ENCODE measurements at places on chromosomes 2 and 18.

DNA sequence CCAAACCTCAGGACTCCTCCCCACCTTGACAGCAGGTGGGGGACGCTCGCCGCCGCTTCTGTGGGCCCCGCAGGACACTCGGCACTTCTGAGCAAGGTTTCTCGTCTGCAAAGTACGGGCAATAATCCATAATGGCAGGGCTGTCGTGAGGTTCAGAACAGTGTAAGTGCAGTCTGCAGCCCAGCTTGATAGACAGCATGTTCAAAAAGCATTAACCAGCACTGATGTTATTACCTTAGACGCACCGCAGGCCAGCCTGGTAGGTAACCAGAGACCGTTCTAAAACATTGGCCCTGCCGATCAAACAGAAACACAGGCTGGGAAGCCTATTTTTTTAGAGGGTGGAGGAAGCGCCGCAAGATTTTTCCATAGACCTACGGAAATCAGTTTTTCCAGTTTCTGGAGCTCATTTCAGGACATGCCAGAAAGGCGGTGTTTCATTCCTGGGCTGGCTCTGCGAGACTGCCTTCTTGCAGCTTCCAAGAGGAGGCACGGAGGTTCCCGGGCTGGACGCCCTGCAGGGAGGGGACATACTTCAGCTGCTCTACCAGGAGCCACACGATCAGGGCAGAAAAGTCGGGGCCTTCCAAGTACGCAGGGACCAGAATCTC, 148.7 kb downstream of the TPO start:
- no peak for DNase-seq

- peak; percentile 6 for DNase-seq
Measured at GRCh38 chr2:8680822-8681760, 765 bp upstream of the ID2 start.

GRCh38 chr18:41972067-41972925, 17.3 kb downstream of the PIK3C3 start:
- DNase-seq = no peak

DNA sequence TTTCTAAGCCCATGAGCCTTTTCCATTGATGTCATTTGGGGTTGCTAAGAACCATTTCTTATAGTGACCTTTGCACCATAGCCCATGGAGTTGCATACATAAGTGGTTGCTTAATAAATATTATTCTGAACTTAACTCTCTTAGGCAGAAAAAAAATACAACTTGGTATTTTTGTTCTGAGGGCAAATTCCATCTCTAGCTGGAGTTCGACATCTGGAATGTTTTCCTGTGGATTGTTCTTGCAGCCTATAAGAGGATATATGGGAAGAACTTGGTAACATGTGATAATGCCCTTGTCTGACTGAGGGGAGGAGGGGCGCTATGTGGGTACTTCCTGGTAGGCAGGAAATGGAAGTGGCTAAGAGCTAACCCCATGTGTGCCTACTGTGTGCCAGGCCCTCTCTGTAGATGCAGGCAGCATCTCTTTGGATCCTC, 20.7 kb downstream of the IGFBP2 start:
- DNase-seq = no peak

- no peak for DNase-seq
Measured at GRCh38 chr18:47881752-47882455, 48.6 kb downstream of the SMAD2 start.

GRCh38 chr2:45974762-45975408, 322.3 kb upstream of the EPAS1 start:
- no peak for DNase-seq

- DNase-seq = no peak
Measured at GRCh38 chr2:53701221-53701620, 66.4 kb upstream of the CHAC2 start.

GRCh38 chr2:69073928-69074570, 61.1 kb downstream of the ANTXR1 start:
- no peak for DNase-seq

DNA sequence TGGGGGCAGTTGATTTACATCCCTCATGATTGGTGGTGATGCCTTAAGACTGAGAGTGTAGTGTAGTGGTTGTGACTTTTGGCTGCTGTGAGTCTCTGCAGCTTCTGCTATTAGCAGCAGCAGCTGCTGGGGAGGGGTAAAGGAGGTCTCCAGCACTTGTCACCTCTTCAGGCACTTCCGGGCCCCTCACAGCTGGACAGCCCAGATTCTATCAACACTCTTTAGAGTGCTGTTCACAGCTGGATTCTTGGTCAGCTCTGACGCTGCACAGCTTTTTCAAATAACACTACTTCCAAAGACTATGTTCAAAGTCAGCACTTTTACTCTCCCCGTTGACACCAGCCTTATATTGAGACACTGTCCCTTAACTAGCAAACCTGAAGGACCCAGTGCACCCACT, 396.0 kb downstream of the MEIS1 start:
- DNase-seq = no peak

DNA sequence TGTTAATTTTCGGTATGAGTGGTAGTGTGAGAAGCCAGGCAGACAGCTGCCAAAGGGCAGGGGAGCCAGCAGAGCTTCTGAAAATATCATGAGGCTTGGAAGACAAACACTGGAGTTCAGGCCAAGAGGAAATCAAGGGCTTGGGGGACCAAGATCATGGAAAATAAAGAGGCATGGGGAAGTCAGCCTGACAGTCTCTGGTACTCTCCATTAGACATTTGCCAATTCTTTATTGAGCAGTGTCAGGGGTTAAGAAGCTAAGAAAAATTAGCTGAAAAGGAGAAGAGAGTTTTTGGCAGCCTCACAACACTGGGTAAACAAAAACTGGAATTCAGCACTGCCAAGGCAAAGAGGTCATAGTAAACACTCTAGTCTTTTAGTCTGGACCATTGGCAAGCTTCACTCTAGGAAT, 612.7 kb downstream of the EPHA4 start:
- peak; percentile 64 for DNase-seq

DNA sequence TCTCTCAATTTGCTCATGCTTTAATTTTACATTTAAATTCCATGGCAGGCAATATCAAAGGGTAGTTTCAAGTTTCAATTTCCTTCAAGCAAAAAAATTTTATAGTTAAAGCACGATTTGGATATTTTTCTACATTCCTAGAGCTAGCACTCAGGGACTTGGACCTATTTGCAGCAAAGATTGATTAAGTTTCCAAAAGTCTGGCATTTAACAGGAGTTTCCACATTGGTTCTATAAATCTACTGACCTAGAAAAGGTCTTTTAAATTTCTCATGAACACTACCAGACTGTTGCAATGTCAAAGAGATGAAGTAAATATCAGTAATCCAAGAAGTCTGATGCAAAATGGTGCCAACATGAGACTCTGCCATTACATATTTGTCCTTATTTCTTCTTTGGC, 253.7 kb upstream of the LINC00305 start:
- no peak for DNase-seq

- no peak for DNase-seq
Measured at GRCh38 chr18:8812631-8813030, 107.3 kb downstream of the MTCL1 start.

DNA sequence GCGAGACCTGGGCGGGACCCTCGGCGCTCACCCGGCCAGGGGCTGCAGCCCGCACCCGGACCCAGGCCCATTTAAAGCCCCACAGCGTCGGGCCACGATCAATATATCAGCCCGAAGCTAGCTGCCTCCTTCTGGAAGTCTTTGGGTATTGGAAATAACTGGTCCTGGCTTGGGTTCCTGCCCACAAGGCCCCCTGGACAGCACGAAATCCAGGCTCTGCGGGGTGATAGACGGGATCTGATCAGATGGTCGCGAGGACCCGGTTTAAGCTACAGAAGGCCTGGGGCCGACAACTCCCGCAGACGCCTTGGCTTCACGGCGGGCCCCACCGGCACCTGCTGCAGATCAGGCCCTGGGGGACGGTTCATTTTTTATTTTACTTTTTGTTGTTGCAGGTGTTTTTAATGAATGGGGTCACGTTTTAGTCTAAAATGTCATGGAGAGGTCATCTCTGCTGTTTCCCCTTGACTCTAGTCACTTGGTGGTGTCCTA, 362 bp upstream of the PSTPIP2 start:
- no peak for DNase-seq

GRCh38 chr2:69789175-69789721, 40.2 kb upstream of the GMCL1 start:
- no peak for DNase-seq

- no peak for DNase-seq
Measured at GRCh38 chr2:239300871-239301735, 99.7 kb downstream of the HDAC4 start.

GRCh38 chr2:46462936-46463335, 16.4 kb upstream of the TMEM247 start:
- DNase-seq = no peak

GRCh38 chr2:57888463-57888862, 158.1 kb upstream of the VRK2 start:
- DNase-seq = no peak

DNA sequence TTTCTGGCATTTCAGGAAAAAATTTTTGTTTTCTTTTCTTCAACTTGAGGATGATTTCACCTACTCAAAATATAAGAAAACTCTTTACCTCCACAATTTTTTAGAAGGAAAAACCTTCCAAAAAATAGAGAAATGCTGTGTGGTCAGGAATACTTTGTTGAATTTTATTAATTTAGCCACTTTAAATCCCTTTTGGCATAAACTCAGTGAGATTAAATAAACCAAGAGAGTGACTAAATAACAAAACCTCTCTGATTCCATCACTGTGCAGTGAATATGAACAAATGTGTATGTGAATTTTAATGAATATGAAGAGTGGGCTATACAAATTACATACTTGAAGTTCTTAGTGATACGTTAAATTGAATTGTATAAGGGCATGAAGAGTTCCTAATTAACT, 25.8 kb upstream of the CYTIP start:
- DNase-seq = no peak

- peak; percentile 24 for DNase-seq
Measured at GRCh38 chr18:51196118-51196810, 1.2 kb downstream of the MEX3C start.

- no peak for DNase-seq
Measured at GRCh38 chr2:53455094-53455493, 312.5 kb upstream of the CHAC2 start.

DNA sequence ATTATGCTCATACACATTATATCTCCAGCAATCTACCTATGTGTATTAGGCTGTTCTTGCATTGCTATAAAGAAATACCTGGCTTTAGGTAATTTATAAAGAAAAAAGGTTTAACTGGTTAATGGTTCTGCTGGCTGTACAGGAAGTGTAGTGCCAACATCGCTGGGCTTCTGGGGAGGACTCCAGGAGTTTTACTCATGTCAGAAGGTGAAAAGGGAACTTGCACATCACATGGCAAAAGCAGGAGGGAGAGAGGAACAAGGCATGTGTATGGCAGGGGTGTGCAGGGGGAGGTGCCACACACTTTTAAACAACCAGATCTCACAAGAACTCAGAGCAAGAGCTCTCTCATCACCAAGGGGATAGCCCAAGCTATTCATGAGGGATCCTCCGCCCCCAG, 715.4 kb upstream of the ZEB2 start:
- no peak for DNase-seq

GRCh38 chr18:21664069-21664468, 40.5 kb downstream of the ABHD3 start:
- no peak for DNase-seq

DNA sequence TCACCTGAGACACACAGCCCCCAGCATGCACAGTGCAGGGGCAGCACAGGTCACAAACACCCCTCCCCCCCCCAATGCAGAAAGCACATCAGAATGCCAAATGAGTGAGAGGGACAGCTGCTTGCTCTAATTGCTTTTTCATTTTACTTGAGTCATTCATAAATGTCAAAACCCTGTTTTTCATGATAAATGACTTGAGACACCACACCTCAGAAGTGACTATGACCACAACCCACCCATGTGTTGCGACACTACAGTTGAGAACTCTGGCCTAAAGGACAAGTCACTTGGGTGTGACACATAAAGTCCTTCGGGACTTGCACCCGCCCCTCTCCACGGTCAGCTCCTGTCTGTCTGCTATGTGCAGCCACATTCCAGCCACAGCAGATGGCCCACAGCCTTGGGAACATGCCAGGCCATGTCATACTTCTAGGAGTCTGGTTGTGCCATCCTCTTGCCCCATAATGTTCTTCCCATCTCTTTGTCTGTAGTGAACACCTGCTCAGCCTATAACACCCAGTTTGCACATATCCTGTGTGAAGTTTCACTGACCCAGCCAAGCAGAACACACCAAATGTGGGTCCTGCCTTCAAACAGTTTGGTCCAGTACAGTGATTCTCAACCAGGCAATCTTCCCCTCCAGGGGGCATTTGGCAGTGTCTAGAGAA, 30.2 kb upstream of the RIOK3 start:
- no peak for DNase-seq

- no peak for DNase-seq
Measured at GRCh38 chr18:24064391-24065100, 50.0 kb downstream of the TTC39C start.

GRCh38 chr2:68828887-68829708, 42.1 kb downstream of the BMP10 start:
- no peak for DNase-seq

DNA sequence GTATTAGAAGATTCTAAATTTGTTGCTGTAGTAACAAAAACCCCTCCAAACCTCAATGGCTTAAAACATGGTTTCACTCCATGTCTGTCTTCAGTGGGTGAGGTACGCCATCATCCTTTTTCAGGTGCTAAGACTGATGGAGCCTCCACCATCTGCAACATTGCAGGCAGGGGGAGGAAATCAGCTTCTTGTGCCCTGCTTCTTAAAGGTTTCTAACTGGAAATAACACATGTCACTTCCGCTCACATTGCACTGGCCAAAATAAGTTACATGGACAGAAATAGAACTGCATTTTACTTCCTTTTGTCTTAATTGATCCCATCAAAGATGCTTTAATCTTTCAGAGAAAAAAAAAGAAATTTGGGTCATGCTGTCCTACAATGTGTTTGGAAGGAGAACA, 94.1 kb downstream of the GALNT3 start:
- no peak for DNase-seq

GRCh38 chr18:44409515-44409914, 271.2 kb upstream of the SETBP1 start:
- DNase-seq = no peak

DNA sequence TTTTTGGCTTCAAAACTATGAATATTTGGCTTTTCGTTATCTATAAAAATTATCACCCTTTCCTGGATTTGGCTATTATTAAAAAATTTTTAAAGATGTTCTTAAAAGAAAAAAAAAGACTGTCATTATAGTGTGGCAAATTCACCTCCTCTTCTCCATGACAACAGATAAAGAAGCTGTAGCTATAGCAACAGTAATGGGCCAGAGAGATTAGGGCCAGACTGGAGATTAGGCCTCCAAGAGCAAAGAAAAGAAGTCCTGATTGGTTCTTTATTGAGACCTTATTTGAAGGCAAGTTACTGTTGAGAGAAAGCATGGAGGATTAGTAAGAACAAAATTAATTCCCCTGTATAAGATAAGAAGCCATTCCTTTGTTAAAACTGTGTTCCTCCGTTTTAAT, 812.5 kb downstream of the DCC start:
- DNase-seq = no peak

- DNase-seq = no peak
Measured at GRCh38 chr2:159445307-159445706, 158.8 kb upstream of the WDSUB1 start.

DNA sequence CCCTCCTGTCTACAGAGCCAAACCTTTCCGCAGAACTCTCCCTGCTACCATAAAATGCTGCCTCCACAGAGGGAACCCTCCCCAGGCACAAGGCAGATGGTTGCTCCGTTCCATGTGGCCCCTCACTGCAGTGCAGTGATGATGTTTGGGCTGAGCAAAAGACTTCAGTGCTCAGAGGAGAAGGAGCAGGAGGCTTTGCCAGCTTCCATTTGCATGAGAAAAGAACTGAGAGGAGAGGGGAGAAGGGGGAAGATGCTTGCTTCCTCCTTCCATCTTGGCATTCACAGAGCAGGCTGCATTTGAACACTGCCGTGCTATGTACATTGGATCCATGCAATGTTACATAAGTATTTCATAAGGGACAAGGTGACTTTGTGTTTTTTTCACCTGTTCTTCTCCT, 46.6 kb upstream of the TMEM200C start:
- no peak for DNase-seq
